ENCODE measurements at places on chromosomes 2 and 18.

- DNase-seq, result peak; percentile 18
Observed at GRCh38 chr2:7773362-7774360, 856.4 kb downstream of the RNF144A start.

- DNase-seq, result no peak
Observed at GRCh38 chr2:653645-654425, 23.4 kb downstream of the TMEM18 start.

DNA sequence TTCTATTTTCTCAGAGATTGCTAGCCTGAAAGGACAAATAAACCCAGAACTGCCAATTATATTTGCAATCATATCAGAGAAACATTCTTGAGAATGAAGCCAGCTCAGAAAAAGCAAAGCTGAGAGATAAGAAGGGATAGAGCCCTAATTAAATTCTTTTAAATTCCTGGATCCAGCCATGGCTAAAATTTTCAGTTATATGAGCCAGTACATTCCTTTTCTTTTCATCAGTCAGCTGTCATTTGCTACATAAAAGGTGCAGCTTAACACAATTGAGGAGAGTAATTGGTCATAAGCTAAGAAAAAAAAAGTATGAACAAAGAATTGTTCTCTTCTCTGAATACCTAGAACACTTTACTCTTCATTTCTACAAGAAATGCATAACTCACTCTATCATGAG, 303.5 kb upstream of the FIGN start:
- no peak for DNase-seq

DNA sequence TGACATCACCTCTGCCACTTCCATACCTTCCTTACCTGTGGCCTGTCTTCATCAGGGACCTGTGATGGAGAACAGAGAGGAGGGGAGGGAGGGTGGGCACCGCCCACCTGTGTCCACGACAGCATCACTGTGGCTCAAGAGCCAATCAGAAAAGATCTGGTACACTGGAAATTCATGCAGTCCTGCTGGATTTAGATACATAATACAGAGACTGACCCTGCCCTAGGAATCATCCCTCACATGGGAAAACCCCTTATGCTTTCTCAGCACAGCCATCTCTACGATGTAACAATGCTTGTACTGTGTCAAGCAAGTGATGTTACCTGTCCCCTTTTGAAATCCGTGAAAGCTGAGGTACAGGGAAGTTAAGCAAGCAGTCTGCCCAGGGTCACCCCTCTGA, 145.6 kb upstream of the EPAS1 start:
- no peak for DNase-seq

- DNase-seq, result no peak
Observed at GRCh38 chr2:190948671-190949070, 65.3 kb downstream of the STAT1 start.
